ENCODE measurements at places on chromosomes 5 and 9.

DNA sequence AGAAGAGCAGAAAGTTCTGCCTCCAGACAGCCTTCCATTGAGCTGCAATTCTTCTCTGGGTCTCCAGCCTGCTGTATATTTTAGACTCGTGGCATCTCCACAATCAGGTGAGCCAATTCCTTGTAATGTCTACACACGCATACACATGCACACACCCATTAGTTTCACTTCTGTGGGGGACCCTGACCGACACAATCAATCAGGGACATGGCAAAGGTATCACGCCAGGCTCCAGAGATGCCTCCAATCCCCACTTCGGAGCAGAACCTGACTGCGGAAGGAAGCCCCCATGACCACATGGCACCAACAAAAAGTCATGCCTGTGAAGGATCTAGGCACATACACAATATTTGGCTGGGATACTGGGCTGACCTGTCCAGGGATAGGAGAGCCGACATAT is 21.4 kb downstream of the SEMA4D start:
- no peak for DNase-seq

DNA sequence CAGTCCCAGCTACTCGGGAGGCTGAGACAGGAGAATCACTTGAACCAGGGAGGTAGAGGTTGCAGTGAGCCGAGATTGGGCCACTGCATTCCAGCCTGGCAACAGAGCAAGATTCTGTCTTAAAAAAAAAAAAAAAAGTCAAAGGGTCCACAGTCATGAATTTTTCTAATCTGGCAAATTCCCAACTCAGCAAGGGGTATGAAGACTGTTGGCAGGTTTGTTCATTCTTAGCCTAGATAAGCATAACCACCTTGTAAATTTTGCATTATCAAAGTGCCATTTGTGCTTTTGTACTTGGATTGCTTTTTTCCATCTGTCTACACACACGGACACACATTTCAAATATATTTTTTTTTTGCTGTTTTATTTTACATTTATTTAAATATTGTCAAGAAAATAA is 299.8 kb upstream of the NUDT12 start:
- DNase-seq: no peak

DNA sequence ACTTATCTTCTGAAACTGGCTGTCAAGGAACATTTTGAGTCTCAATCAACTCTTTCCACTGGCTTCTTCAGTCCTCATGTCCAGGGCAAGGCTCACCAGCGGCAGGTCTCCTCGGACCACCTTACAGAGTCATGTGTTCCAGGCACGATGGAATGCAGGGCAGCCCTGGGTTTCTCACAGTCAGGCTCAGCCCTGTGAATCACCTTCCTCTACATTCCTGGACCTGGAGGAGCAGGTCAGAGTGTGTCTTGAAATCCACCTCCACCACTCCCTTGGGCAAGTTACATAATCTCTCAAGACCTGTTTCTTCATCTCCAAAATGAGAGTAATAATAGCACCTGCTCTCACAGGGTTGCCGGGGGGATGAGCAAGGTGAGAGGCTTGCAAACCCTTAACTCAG is 16.0 kb downstream of the ENC1 start:
- DNase-seq: no peak

DNA sequence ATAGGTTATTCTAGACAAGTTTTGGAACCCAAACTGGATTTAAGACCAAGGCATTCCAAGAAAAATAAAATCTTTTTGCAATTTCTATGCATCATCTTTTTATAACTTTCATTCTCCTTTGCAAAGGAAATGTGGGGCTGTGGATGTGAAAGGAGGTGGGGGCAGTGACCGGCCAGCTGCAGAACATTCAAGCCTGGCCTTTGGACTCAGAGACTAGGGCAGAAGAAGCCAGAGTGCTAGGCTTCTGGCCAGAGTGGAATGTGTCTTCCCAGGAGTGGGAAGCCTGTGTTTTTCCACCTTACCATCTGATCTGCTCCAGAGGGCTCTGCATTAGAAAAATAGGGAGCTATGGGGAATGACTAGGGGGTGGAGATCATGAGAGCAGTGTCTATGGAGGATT is 148.5 kb downstream of the C9orf152 start:
- no peak for DNase-seq

- DNase-seq: no peak
These were observed 322.5 kb upstream of the SLC24A2 start for GRCh38 chr9:20111173-20111843.

DNA sequence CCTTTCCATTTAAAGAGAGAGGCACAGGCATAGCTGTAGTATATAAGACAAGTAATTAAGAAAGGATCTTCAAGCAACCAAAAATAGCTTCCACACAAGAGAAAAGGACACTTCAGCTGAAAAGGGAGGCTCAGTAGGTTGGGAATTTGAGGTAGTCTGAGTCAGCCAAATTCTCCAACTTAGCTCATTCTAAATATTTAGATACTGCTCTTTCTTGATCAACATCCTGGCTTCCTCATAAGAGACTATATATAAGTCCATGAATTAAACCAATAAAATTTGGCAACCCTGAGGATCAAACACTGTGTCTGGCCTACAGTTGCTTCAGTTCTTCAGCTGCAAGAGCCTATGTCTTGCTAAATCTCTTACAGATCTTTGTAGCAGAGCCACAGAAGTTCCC is 17.8 kb downstream of the HINT1 start:
- no peak for DNase-seq

- DNase-seq: no peak
These were observed at the start of gene SLC1A1 for GRCh38 chr9:4489919-4490704. TSS of gene SLC1A1 (plus strand) at chr9:4490468. CDS start at chr9:4490680, 212 bp downstream.

DNA sequence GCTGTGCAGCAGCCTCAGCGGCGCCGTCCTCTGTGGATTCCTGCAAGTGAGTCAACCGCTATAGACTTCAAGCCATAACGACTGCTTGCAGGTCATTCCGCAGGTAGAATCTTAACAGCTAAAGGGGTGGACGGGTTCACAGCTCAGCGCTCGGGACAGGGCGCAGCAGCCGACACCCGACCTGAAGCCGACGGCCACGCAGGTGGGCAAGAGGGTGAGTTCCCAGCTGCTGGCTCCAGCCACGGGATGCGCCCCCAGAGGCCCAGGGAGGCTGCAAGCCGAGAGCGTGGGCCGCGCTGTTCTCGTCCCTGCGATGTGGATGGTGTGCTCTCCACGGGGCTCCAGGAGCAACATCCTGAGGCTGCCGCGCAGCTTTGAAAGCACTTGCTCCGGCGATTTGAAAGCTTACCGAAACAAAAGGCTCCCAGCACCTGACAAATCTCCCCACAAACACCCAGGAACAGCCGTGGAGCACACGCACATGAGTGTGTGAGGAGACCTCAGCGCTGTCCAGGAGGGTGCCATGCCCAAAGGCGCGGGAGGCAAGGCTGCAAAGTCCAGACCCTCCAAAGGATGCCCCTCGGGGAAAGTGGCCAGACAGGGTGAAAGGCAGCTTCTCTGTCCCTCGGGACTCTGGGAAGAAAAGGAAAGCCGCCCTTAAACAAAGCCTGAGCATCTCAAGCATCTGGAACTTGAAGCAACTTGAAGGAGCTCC is 48.7 kb downstream of the EXD3 start:
- no peak for DNase-seq

- DNase-seq: no peak
These were observed 92.3 kb downstream of the GAS1 start for GRCh38 chr9:86854898-86855523.

- DNase-seq: no peak
These were observed 376.5 kb upstream of the DAB2 start for GRCh38 chr5:39801306-39801705.
